ENCODE measurements at places on chromosomes 7 and 10. TPM values are rescaled to one million over a fixed set of nuclear protein-coding genes. Genes with fewer than 3 reads are reported as not detected.

The TYW1B gene
- 2.8 TPM for total RNA-seq

The C10orf53 gene
- total RNA-seq: not detected

The PCLO gene
- total RNA-seq: 0.96 TPM

The AGAP9 gene
- total RNA-seq: 9.1 TPM

The DPY19L1 gene
- total RNA-seq: 40.9 TPM

All from A549 treated with CORT108297 at 1 μM for 4 hours (cell line).